K562 (cell line): ENCODE measurements at places on chromosomes 4 and X. TPM values are rescaled to one million over a fixed set of nuclear protein-coding genes. Genes with fewer than 3 reads are reported as not detected.

GAGE12E gene
- not detected in 2 replicates for total RNA-seq

EVC2 gene
- total RNA-seq: 0.47 and 0.55 TPM in 2 replicates

SCRG1 gene
- total RNA-seq: not detected in 2 replicates

PPAT gene
- 75.5 and 75.8 TPM in 2 replicates for total RNA-seq

UFSP2 gene
- 20.7 and 24.5 TPM in 2 replicates for total RNA-seq

FABP2 gene
- not detected in 2 replicates for total RNA-seq

FAM47A gene
- total RNA-seq: not detected in 2 replicates

SCML2 gene
- total RNA-seq: 19.0 and 19.6 TPM in 2 replicates

TBX22 gene
- not detected in 2 replicates for total RNA-seq

ITIH6 gene
- not detected in 2 replicates for total RNA-seq

HSD17B10 gene
- total RNA-seq: 202 and 205 TPM in 2 replicates

TLL1 gene
- not detected in 2 replicates for total RNA-seq

MAOA gene
- 1.9 and 3.5 TPM in 2 replicates for total RNA-seq

FOXR2 gene
- 0.11 and 0.20 TPM in 2 replicates for total RNA-seq

CNKSR2 gene
- not detected in 2 replicates for total RNA-seq

TKTL2 gene
- 0.07 and 0.09 TPM in 2 replicates for total RNA-seq

PRDM8 gene
- total RNA-seq: 0.07 and 0.40 TPM in 2 replicates

DCHS2 gene
- total RNA-seq: 6.9 and 7.1 TPM in 2 replicates

CDKL2 gene
- 0.16 TPM in 1 of 2 replicates, not detected in the other for total RNA-seq

ASB5 gene
- total RNA-seq: not detected in 2 replicates

GPC4 gene
- 0.11 and 0.16 TPM in 2 replicates for total RNA-seq

KLF8 gene
- 0.02 and 0.04 TPM in 2 replicates for total RNA-seq

CXCL10 gene
- 0.18 TPM in 1 of 2 replicates, not detected in the other for total RNA-seq

IQSEC2 gene
- 35.9 and 41.8 TPM in 2 replicates for total RNA-seq

CSAG1 gene
- 56.2 and 58.3 TPM in 2 replicates for total RNA-seq

FMR1NB gene
- 3.5 and 3.8 TPM in 2 replicates for total RNA-seq

SLITRK4 gene
- total RNA-seq: not detected in 2 replicates

RTL9 gene
- 0.16 and 0.31 TPM in 2 replicates for total RNA-seq

CT55 gene
- total RNA-seq: 50.9 and 52.8 TPM in 2 replicates

SAGE1 gene
- total RNA-seq: 22.8 and 22.9 TPM in 2 replicates

SLC4A4 gene
- total RNA-seq: 0.11 and 0.20 TPM in 2 replicates

PPP1R2C gene
- not detected in 2 replicates for total RNA-seq

CRMP1 gene
- 0.04 and 0.13 TPM in 2 replicates for total RNA-seq

AFF1 gene
- total RNA-seq: 46.2 and 47.5 TPM in 2 replicates

PITX2 gene
- total RNA-seq: not detected in 2 replicates

MGARP gene
- total RNA-seq: 0.31 and 0.35 TPM in 2 replicates

OPRPN gene
- total RNA-seq: not detected in 2 replicates

RNF150 gene
- 0.04 and 0.09 TPM in 2 replicates for total RNA-seq

DKK2 gene
- not detected in 2 replicates for total RNA-seq

TASL gene
- 0.09 TPM in 1 of 2 replicates, not detected in the other for total RNA-seq

MAD2L1 gene
- total RNA-seq: 98.5 and 103 TPM in 2 replicates
